ENCODE measurements at places on chromosomes 7 and 10.

DNA sequence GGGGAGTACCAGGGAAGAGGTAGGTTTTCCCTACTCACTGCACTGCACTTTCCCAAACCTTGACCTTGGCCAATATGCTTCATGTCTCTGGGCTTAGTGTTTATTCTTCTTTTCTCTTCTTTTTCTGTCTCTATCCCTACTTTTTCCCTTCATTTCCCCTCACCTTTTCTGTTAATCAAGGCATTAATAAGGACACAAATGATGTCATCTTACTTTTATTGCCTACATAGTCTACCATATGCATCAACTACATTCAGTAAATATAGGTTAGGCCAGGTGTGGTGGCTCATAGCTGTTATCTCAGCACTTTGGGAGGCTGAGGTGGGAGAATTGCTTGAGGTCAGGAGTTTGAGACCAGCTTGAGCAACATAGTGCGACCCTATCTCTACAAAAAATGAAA, 13.0 kb upstream of the ZNF503 start:
- no peak for DNase-seq

DNA sequence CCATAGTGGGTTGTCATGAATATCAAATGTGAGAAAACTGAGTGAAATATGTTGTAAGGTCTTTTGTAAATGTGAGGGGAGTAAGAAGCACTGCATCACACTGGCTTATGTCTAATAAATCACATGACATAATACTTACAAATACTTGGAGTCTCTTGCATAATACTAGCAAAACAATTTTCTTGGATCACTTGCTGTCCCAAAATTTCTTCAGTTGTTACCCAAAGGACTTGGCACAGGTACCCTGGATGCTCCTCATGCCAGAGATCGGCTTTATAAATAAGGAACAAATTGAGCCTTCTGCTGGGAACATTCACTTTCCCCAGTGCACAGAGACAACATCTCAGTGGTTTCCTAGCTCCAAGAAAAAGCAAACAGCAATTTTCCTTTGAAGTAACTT, 5.0 kb upstream of the LRIT2 start:
- no peak for DNase-seq

DNA sequence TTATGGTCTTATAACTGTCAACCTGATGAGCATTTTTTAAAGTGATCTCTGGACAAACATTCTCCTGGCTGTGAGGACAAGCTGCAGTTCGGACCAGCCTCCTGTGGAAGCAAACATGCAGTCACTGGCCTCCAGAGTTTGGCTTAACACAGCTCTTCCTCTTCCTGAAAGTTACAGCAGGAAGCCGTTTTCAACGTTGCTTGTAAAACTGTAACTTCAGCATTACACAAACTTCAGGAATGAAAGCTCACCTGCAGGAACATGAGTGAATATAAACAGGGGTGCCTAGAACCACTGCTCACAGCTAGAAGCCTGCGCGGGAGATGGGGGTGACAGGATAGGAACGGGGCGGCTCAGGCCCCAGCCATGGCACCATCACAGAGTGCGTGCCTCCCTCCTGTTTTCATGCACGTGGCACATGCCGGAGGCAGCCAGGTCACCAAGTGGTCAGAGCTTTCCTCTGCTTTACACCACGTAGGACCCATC, 292.9 kb upstream of the PITRM1 start:
- no peak for DNase-seq

- DNase-seq, result no peak
Observed at GRCh38 chr7:133253519-133253875, 619 bp downstream of the EXOC4 start.

DNA sequence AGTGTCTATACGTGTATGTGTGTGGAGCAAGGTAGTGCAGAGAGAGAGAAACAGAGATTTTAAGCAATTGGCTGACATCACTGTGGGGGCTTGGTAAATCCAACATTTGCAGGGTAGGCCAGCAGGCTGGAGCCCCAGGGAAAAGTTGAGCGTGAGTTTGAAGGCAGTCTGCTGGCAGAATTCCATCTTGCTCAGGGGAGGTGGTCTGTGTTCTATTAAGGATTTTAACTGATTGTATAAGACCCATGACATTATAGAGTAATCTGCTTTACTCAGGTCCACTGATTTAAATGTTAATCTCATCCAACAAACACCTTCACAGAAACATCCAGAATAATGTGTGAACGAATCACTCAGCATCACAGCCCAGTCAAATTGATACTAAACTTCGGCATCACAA, 912.9 kb downstream of the GRM8 start:
- DNase-seq, result no peak

- no peak for DNase-seq
Observed at GRCh38 chr10:104844073-104844472, 203.0 kb downstream of the SORCS3 start.

- no peak for DNase-seq
Observed at GRCh38 chr10:75643405-75643804, 212.0 kb downstream of the LRMDA start.

GRCh38 chr7:259751-260405, 30.1 kb upstream of the FOXL3 start:
- no peak for DNase-seq

- DNase-seq, result no peak
Observed at GRCh38 chr7:93165447-93165846, 17.3 kb upstream of the SAMD9L start.

- no peak for DNase-seq
Observed at GRCh38 chr7:41162612-41163011, 540.3 kb downstream of the INHBA start.

DNA sequence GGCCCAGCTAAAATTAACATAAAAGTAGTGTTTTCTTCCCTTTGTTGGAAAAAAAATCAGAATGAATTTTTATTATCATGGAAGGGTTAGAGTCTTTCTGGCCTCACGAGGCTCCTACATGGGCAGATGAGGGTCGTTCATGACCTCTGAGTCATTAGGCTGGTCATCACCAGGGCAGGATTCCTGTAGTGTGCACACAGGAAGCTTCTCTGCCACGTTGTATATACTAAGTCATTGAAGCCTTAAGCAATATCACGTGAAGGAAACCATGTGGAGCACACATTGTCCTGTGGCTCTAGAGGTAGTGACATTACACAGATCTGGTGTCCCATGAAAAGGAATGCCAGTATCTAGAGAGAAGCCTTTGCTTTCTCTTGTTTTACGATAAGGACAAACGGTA, 84.7 kb upstream of the C1QL3 start:
- DNase-seq, result no peak

- no peak for DNase-seq
Observed at GRCh38 chr7:80334908-80335307, 177.0 kb downstream of the GNAT3 start.

- no peak for DNase-seq
Observed at GRCh38 chr10:43055991-43056567, 20.8 kb upstream of the RET start.

DNA sequence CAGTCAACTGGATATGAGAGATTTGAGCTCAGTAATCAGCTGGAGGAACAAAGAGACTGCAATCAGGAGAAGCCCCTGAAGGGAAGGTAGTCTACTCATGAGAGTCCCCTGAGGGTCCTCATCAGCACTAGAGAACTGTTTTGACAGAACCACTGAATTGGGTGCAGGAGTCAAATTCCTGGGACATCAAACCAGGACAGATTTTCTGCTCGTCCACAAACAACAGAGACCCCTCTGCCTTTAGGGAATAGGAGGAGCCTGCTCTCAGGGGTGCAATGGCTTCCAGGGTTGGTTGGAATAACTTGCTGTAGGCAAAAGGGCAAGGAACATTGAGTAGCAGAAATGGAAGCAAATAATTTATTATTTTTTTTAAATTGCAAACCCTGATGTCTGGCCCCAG, 21.9 kb upstream of the NEUROD6 start:
- no peak for DNase-seq

- no peak for DNase-seq
Observed at GRCh38 chr10:72588266-72588665, 37.6 kb downstream of the MICU1 start.

DNA sequence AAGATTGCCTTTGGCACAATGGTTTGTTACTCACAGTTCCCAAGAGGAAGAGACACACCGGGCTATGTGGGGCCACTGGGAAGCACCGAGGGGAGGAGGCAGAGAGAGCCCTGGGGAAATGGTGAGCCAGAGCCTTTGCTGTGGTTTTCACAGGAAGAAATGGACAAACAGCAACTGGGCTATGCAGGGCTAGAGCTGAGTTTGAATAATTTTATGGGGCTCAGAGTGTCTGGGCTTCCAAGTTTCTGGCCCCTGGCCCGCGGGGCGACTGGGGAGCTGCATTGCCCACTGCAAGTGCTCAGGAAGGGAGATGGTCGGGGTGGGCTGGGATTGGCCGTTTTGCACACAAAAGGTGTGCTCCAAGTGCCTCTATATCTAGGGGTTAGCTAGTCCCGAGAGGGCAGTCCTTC, 92.6 kb downstream of the CHST15 start:
- no peak for DNase-seq

DNA sequence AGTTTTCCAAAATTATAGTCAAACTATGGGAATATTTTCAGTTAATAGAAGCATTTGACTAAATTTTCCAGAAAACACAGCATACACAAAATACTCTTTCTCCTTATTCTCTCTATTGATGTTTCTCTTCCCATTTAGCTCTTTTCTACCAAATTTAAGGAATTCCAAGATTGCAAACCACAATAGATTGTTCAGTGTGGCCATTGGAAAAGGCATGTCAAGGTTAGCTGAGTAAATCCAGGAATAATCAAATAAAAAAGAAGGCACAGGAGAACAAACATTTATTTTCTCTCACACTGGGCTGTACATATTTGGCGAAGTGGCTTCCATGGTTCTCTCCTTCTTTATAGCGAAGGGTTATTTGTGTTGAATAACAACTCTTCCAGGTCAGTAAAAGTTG, 117.3 kb downstream of the THSD7A start:
- DNase-seq, result no peak

DNA sequence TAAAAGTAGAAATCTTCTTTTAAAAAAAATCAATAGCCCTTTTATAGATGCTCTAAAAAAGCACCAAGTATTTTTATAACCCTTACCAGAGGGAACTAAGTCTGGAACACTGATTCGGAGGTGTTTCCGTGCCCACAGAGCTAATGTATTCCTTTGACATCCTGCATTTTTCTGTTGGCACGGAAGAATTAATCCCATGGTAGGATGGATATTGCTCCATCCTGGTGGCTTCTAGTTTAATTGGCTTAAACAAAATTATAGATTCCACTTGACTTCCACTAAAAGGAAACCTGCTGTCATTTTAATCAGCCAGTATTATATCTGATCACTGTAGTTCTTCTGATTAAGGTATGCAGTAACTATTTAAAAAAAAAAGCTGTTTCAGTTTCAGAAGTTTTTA, 164.0 kb upstream of the NPS start:
- no peak for DNase-seq

DNA sequence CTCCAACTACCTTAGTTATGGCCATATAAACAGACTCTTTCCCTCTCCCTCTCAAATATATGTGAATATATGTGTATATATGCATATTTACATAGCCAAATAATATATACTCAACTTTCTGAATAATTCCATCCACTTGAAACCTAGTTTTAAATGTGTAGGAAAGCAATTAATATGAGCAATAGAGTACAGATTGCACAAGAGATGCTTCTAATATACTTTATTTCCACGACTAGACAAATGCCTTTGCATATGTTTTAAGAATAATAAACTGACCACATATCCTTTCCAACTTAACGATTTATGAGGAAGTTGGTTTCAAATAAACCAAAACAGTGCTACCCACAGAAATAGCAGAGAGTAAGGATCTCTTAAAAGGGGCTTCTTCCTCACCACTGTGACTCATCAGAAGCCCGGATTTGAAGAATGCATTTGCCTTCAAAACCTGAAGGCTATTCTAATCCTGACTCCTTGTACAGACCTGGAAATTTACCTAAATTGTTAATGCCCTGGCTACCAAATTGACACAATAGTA, 266.3 kb downstream of the AHR start:
- no peak for DNase-seq

DNA sequence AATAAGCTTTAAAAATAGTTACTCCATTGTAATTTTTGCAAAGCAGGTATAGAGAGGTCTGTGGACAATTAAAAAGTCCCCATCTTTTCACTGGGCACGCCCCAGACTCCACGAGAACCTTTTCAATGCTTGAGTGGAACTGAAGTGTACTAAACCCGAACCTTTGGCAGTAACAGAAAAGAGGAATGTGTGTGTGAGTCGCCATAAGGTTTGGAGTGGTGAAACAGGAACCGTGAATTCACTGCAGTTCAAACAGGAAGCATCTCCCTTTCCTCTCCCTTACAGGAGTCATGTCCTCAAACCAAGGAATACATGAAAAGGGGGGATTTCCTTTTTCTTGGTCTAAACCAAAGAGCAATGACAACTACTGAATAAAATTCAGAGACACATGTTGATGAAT, 23.2 kb downstream of the NDUFB2 start:
- DNase-seq, result no peak

DNA sequence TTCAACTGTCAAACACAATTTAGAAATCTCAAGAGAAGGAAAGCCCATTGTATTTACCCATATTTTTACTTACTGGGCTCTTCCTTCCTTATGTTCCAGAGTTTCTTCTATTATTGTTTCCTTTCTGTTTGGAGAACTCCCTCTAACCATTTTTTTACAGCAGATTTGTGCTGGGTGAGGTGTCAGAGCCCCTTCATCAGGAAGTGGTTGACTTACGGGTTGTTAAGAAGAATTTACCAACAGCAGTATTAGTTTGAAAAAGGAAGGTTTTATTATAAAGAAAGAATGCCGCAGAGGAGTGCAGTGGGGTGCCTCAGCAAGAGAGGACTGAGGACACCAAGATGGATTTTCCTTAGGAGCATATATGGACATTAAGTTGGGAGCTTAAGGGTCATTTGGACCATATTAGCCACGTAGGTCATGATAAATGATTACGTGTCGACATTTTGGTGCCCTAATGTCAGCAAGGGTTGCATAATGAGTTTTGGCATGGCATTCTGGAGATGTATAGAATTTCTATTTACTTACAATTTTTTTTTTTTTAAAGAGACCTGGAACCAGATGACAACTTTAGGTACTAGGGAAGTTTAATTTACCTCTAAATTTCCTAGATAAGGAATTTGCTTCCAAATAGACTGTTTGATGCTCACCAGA, 6.3 kb upstream of the TBATA start:
- DNase-seq, result no peak

GRCh38 chr7:138032186-138032585, 30.3 kb upstream of the CREB3L2 start:
- no peak for DNase-seq

DNA sequence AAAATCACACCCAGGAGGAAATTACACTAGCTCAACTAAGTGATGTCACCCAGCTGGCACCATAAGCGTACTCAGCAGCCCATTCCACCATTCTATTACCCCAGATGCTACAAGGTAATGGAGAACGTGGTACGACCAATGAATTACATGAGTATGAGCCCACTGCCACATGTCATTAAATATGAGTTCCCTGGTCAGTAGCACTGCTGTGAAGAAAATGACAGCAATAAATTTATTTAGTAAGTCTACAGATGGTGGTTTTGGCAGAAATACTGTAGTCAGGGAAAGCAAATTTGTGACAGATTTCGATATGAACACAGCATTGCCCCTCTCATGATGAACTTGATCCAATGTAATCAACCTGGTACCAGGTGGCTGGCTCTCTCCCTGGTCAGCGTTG, 154.2 kb downstream of the VWC2 start:
- DNase-seq, result no peak

Data from renal cortex interstitium (tissue), 15 donors.